HCT116 (cell line): ENCODE measurements at places on chromosomes 3 and 15. TPM values are rescaled to one million over a fixed set of nuclear protein-coding genes. Genes with fewer than 3 reads are reported as not detected.

Gene KBTBD13
- not detected for total RNA-seq

Gene TMEM40
- total RNA-seq: 12.3 TPM

Gene SPG21
- total RNA-seq: 72.7 TPM

Gene CYP8B1
- total RNA-seq: 0.12 TPM

Gene KLF15
- total RNA-seq: 3.3 TPM

Gene FHIT
- total RNA-seq: 20.1 TPM

Gene STOML1
- total RNA-seq: 5.0 TPM

Gene ZBTB20
- 42.1 TPM for total RNA-seq

Gene OGG1
- total RNA-seq: 16.3 TPM

Gene EPHB3
- total RNA-seq: 6.5 TPM

Gene CCR3
- total RNA-seq: not detected

Gene BNC1
- not detected for total RNA-seq

Gene ESYT3
- total RNA-seq: 0.05 TPM

Gene ARNT2
- 3.0 TPM for total RNA-seq

Gene CCNB2
- total RNA-seq: 88.7 TPM

Gene COPS2
- total RNA-seq: 93.6 TPM

Gene GOLGA8J
- not detected for total RNA-seq

Gene ASB14
- total RNA-seq: not detected

Gene NANOGP8
- total RNA-seq: not detected

Gene DCLK3
- not detected for total RNA-seq

Gene ANKRD34C
- total RNA-seq: not detected

Gene SETMAR
- 9.4 TPM for total RNA-seq

Gene ANKUB1
- total RNA-seq: not detected

Gene SMCO1
- total RNA-seq: not detected

Gene GXYLT2
- 5.6 TPM for total RNA-seq

Gene PRC1
- 186 TPM for total RNA-seq

Gene GABRG3
- not detected for total RNA-seq

Gene RAD51
- 20.9 TPM for total RNA-seq

Gene ZKSCAN7
- not detected for total RNA-seq

Gene GASK1A
- 1.0 TPM for total RNA-seq

Gene OIP5
- total RNA-seq: 19.7 TPM

Gene CSTA
- 11.0 TPM for total RNA-seq

Gene B3GALNT1
- total RNA-seq: 9.6 TPM

Gene UBL7
- total RNA-seq: 65.3 TPM

Gene GOLGA6L4
- total RNA-seq: 3.2 TPM

Gene GABRR3
- total RNA-seq: not detected

Gene WDR93
- 0.42 TPM for total RNA-seq
